ENCODE measurements at places on chromosomes 6 and 20.

- no peak for ATAC-seq
Measured at GRCh38 chr6:167839343-167839742, 12.6 kb downstream of the AFDN start.

DNA sequence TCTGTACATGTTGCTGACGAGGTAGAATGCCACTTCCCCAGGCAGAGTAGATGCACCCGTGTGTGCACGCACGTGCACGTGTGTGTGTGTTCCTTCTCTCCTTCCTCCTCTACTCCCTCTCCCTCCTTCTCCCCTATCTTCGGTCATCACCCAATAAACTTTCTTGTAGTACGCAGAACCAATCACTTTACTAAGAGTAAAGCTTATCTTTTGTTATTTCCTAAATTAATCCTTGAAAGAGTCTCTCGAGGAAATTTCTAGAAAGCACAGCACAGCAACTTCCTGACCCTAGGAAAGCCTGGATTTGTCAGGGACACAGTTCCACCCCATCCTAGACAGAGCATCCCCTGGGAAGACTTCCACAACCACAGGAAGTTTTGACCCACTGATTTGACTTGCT is 166.1 kb downstream of the ZDHHC14 start:
- no peak for ATAC-seq

- no peak for ATAC-seq
Measured at GRCh38 chr6:88477413-88477812, 311.3 kb upstream of the CNR1 start.

GRCh38 chr20:46351357-46352058 is 43.2 kb upstream of the CDH22 start:
- peak; percentile 3 for ATAC-seq

DNA sequence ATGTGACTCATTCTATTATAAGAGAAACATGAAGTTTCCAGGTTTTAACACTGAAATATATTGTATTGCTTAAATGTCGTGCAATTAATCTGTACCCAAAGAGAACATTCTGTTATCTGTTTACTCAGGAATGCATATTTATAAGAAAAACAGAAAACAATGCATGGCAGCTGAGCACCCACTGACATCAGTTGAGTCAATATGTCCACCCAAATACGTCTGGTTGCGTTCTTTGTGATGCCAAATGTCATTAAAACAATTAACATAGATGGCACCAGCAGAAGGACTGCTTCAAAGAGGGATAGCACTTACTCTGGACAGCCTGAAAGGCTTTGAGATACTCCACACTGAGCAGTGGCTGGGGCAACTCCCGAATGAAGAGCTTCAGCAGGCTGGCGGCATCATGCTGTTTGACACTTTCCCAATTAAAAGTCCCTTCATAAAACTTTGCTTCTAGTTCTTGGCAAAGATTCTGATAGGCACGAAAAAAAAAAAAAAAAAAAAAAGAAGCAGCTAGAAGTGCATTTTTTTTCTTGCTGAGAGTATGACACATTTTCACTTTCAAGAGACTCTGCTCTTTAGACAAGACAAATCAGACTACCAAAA is 102.3 kb downstream of the ARHGAP18 start:
- peak; percentile 51 for ATAC-seq

Measured in SK-N-SH treated with all-trans-retinoic acid at 6 μM for 48 hours (cell line).